ENCODE measurements at places on chromosomes 7 and 10.

- no peak for DNase-seq
These were observed 16.4 kb upstream of the OR2AE1 start for GRCh38 chr7:99893280-99893679.

DNA sequence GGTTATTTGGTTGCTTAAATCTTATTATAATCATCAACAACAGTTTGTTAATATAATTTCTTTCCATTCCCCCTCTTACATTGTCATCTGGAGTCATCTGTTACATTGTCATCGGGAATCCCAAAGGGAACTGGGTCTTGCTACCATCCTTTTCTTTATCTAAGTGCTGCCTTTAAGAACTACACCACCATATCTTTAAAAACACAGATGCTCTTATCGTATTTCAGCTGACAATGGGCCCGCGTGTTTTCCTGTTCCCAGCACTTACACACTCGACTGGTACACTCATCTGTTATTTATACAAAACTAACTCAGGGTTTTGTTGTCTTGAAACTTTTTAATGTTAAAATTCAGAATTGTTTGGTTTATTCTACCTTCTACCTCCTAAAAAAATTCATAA, 256.2 kb upstream of the MGMT start:
- no peak for DNase-seq

- DNase-seq: no peak
These were observed 30.0 kb downstream of the MMD2 start for GRCh38 chr7:4929005-4929404.

DNA sequence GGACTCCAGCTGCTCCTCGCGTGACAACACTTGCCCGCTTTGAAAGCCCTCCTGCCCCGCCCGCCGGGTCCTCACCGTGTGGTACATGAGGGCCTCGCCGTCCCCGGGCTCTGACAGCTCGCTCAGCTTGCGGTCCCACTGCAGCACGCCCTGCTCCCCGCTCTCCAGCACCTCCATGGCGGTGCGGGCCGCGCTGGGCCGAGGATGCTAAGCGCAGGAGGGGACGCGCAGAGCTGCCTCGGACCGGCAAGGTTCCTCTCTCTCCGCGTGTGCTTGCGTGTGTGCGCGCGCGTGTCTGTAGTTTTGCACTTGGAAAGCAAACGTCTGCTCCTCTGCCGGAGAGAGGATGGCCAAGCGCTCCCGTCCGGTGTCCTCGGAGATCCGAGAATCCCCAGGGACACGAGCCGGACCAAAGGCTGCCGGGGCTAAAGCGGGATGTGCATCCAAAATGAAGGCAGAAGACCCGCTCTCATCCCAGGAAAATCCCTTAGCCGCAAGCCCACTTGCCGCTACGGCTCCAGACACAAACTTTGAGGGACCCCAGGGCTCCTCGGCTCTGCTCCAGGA, at the start of gene CREB3L2:
Gene CREB3L2, minus strand, starts transcription at position 558 of the 567 bp plus-strand sequence. Its CDS starts 381 bp downstream, at position 177.
- peak; percentile 53 for DNase-seq

DNA sequence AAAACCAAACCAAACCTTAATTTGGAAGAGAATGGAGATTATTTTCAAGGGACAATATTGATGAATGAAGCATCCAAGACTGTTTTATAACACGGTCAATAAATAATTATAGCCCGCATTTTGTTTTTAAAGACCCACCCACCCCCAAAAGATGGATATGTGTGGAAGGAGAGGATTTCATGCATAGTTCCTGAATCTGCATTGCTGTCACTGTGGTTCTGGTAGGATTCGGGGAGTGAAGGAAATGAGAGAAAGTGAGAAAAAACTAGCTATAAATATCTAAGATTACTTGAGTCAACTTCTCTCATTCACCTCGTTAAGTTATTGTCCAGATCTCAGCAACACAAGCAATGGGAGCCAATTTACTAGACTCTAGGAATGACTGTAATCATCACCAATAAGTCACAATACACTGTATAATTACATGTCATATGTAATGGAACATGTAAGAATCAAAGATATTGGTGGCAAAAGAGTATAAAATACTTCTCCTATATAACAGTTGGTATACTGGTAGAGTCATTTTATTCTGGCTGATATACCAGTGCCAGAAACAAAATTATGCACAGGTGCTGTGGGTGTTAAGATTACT, 30.2 kb downstream of the NAMPT start:
- DNase-seq: no peak

DNA sequence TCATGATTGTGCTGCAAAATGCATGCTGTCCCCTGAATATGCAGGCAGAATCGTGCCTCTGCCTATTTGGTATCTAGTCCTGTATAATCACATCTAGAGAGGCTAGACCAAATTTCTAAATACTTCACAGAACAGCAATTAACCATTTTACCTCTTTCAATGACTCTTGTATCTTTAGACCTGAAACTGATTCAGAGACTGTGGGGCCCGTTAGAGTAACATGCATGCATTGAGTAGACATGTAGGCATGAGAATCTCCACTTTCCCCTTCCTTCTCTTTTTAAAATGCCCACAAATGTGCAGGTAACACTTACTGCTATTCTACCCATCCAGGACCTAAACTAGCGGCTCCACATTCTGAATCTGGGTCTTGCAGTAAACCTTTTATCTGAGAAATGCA, 8.8 kb downstream of the ZNF92 start:
- DNase-seq: no peak

DNA sequence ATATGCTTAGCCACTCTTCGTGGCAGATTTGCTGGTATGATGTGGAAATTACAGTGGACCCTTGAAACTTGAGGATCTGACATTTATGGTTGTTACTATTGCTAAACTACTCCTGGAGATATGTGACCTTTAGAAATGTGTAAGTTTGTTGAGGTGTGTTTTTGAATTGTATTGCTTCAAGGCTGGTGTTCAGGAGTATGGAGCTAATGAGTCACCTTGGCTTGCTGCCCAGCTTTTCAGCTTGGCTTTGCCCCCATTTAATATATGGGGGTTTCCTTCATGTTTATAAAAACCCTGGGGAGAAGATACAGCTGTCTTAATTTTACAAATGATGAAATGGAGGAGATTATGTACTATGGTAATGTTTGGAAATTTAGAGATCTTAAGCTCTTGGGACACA, 11.6 kb downstream of the HBP1 start:
- DNase-seq: peak; percentile 42
